GOT3 (cell line): ENCODE measurements at places on chromosomes 16 and 17.

GRCh38 chr16:49472598-49472997 is 99.0 kb downstream of the C16orf78 start:
- no peak for DNase-seq

GRCh38 chr16:49416001-49416675 is 42.5 kb downstream of the C16orf78 start:
- no peak for DNase-seq

DNA sequence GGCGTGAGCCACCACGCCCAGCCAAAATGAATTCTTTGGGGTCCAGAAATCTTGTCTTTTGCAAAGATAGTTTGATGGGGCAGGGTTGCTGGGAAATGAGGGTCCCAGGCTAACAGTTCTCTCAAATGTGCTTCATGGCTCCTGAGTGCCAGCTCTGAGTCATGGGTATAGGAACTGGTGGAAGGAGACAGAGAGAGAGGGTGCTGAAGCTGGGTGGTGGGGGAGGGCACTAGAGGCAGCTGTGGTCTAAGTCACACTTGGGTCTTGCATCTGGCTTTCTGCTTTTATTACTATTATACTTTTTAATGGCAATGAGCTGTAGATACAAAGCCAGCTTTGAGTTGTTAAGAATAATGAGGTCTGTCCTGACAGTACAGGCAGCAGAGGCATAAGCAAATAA is 54.6 kb downstream of the PRKCA start:
- DNase-seq = no peak

- DNase-seq = no peak
Observed at GRCh38 chr16:1157639-1158455, 4.9 kb downstream of the CACNA1H start.

DNA sequence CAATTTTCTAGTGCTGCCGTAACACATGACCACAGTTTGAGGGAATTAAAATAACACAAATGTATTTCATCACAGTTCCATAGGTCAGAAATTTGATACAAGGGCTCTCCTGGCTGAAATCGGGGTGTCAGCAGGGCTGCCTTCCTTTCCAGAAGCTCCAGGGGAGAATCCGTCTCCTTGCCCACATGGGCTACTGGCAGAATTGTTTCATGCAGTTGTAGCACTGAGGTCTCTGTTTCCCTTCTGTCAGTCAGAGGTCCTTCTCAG is 20.5 kb downstream of the EIF4A3 start:
- DNase-seq = no peak

- no peak for DNase-seq
Observed at GRCh38 chr17:57574040-57574513, 171.0 kb downstream of the CCDC182 start.

DNA sequence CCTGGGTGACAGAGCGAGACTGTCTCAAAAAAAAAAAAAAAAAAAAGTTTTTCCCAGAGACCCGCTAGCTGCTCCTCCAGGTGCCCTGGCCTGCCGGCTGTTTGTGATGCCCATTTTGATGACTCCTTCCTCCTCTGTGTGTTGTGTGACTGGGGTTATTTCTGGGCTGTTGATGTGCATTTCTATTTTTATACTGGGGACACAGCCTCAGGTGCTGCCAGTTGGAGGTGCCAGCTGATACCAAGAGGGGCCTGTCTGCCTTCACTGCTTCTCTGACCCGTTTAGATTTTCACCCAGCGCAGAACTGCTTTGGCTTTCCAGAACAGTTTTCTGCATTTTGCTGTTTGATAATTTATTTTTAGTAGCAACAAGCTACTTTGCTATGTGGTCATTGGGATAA is 6.7 kb downstream of the PLA2G15 start:
- no peak for DNase-seq

DNA sequence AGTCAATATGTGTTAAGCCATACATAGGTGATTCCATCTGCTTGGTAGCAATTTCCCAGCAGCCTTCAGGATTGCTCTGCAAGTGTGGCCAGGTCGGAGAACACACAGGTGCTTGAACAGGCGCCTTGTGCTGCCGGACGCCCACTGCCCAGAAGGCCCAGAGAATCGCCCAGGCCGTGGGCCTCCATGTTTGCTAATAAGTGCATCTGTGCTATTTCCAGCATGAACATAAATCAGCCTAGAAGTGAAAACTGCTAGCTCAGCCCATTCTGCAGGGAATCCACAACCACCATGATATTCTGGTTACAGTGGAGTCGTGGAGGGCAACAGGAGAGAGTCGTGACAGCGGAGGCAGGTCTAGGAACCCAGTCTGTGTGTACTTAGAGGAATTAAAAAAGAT is 78.1 kb downstream of the ZFHX3 start:
- DNase-seq = no peak

- DNase-seq = no peak
Observed at GRCh38 chr16:15038689-15039088, 17.2 kb downstream of the NTAN1 start.

DNA sequence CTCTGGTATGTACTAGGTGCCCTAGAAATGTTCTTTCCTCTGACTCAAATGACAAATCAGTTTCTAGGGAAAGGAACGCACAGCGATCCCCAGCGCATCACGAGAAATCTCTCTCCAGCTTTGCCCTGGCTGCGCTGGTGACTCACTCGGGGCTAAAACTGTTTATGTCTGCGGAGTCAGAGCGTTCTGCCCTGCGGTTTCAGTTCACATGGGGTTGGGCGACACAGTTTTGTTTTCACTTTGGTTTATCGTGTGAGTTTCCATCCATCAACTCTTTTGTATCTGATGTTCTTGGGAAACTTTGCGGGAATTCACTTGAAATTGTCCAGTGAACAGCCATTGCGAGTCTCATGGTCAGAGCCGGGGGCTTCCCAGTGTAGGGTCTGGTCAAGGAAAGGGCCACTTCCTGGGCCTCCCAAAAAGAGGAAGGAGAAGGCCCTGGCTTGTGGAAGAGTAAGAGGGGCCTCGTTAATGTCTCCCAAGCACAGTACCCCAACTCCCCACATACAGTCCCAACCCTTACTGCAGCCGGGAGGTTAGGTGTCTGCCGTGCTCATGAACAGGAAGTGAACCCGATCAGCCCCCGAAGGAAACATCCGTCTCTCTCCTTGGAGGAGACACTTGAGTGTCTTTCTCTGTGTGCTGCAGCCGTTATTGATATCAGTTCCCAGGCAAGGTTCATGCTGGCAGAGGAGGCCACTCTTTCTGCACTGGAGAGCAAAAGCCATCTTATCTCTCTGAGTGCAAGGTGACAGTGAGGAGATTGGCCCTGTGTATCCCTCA is 643.2 kb downstream of the WWOX start:
- DNase-seq = no peak
